Effector memory CD4-positive, alpha-beta T cell (primary cell): ENCODE measurements at places on chromosomes 13 and 19.

- H3K27ac ChIP-seq: no peak overlapping the region
- no peak overlapping the region for H3K4me3 ChIP-seq
- H3K4me1 ChIP-seq: peaks cover 23% of the 10 kb centered on the region
- H3K27me3 ChIP-seq: no peaks in the 10 kb centered on the region
Measured at GRCh38 chr19:46742926-46743480, 2.9 kb upstream of the FKRP start.

DNA sequence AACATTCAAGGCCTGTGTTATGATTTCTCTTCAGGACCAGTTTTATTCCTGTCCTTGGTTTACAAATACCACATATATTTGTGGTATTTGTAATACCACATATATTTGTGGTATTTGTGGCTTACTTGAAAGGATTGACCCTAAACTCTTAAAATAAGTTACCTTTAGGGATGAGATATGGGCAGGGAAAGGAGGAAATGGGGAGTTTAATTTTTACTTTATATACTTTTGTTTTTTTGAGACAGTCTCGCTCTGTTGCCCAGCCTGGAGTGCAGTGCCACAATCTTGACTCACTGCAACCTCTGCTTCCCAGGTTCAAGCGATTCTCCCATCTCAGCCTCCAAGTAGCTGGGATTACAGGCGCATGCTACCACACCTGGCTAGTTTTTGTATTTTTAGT is 2.3 kb upstream of the TGDS start:
- no peaks in the 10 kb centered on the region for H3K27me3 ChIP-seq
- no peak overlapping the region for H3K4me3 ChIP-seq
- peaks cover 8% of the 10 kb centered on the region for H3K4me1 ChIP-seq
- H3K36me3 ChIP-seq: no peaks in the 10 kb centered on the region
- DNase-seq: no peak

GRCh38 chr19:17235971-17236777 is 9.5 kb downstream of the NR2F6 start:
- H3K36me3 ChIP-seq: no peaks in the 10 kb centered on the region
- no peak overlapping the region for H3K27ac ChIP-seq
- DNase-seq: no peak
- H3K4me3 ChIP-seq: peak overlapping the region; percentile 74
- no peaks in the 10 kb centered on the region for H3K27me3 ChIP-seq

- no peaks in the 10 kb centered on the region for H3K27me3 ChIP-seq
- no peak overlapping the region for H3K4me3 ChIP-seq
- H3K36me3 ChIP-seq: no peaks in the 10 kb centered on the region
- DNase-seq: no peak
Measured at GRCh38 chr13:51885651-51886050, 23.9 kb downstream of the CCDC70 start.

DNA sequence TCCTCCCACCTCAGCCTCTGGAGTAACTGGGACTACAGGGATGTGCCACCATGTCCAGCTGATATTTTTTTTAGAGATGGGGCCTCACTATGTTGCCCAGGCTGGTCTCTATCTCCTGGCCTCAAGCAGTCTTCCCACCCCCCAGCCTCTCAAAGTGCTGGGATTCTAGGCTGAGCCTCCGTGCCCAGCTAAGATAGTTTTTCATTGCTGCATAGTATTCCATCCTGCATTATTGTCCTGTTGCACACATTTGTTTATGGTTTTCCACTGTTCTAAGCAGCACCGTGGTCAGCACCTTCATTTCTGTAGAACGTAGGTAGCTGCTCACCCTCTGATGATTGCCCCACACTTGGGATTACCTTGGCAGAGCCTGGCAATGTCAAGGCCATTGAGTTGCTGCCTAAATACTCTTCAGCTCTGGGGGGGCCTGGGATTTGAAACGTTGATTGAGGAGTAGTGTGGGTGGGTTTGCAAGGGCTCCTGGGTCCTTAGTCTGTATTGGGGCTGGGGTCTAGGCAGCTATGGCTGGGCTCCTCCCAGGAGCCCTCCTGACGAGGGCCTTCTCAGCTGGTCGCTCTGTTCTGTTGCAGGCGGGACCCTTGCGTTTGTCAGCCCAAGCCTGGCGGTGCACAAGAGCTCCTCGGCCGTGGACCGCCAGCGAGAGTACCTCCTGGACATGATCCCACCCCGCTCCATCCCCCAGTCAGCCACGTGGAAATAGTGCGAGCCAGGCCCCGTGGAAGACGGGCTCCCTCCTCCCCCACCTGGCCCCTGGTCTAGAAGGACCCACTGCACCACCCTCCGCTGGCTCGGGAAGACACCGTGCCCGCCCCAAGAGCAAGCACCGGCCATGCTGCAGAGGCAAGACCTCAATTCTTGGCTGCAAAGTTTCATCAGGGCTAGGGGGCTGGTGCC is 10.3 kb downstream of the TSSK6 start:
- H3K4me3 ChIP-seq: no peak overlapping the region
- H3K27me3 ChIP-seq: no peaks in the 10 kb centered on the region
- DNase-seq: no peak
- no peak overlapping the region for H3K27ac ChIP-seq

DNA sequence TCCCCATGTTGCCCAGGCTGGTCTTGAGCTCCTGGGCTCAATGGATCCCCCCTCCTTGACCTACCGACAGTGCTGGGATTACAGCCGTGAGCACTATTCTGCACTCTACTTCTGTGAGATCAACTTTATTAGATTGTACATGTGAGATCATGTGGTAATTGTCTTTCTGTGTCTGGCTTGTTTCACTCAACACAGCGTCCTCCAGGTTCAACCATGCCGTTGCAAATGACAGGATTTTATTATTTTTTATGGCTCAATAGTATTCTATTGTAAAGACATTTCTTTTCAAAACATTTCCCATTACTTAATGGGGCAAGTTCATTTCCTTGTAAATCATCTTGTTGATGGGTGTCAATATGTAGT is 1.5 kb upstream of the OBI1 start:
- peaks cover 9% of the 10 kb centered on the region for H3K4me1 ChIP-seq
- no peak for DNase-seq
- no peaks in the 10 kb centered on the region for H3K36me3 ChIP-seq
- peak overlapping the region; percentile 93 for H3K4me3 ChIP-seq
- H3K27ac ChIP-seq: no peak overlapping the region
- no peaks in the 10 kb centered on the region for H3K27me3 ChIP-seq

GRCh38 chr13:112616586-112617362 is 28.8 kb upstream of the TUBGCP3 start:
- no peak for DNase-seq
- H3K36me3 ChIP-seq: no peaks in the 10 kb centered on the region
- H3K27ac ChIP-seq: no peak overlapping the region
- H3K4me3 ChIP-seq: no peak overlapping the region

DNA sequence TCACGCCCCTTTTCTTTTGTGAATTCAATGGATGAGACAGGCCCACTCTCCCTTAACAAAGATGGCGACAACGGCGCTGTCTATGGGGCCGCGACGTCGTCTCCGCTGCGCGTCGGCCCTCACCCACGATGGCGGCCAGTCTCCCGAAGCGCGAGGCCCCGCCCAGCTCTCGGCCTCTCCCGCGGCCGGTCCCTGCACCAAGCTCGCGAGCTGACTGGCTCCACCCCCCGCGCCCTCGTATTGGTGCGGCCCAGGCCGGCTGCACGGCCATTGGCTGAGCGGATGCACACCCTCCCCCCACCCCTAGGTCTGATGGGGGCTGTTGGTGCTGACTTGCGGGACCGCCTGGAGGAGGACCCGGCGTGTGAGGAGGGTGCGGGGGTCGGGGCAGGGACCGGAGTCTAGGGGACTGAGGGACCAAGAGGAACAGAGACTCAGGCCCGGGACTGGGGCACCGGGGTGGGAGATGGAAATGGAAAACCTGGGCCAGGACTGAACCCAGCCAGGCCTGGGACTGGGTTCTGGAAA is 4.8 kb downstream of the SPHK2 start:
- H3K27me3 ChIP-seq: no peaks in the 10 kb centered on the region

GRCh38 chr13:111589321-111589720 is 268.9 kb downstream of the TEX29 start:
- no peak overlapping the region for H3K4me3 ChIP-seq
- no peaks in the 10 kb centered on the region for H3K36me3 ChIP-seq
- DNase-seq: no peak
- H3K4me1 ChIP-seq: no peaks in the 10 kb centered on the region
- H3K27ac ChIP-seq: no peak overlapping the region

- H3K27ac ChIP-seq: no peak overlapping the region
- no peaks in the 10 kb centered on the region for H3K36me3 ChIP-seq
- H3K4me1 ChIP-seq: no peaks in the 10 kb centered on the region
- DNase-seq: no peak
- no peak overlapping the region for H3K4me3 ChIP-seq
- no peaks in the 10 kb centered on the region for H3K27me3 ChIP-seq
Measured at GRCh38 chr13:95571941-95572340, 19.4 kb downstream of the CLDN10 start.

- no peaks in the 10 kb centered on the region for H3K36me3 ChIP-seq
Measured at GRCh38 chr19:17357724-17358123, 19.4 kb downstream of the PLVAP start.

- no peaks in the 10 kb centered on the region for H3K36me3 ChIP-seq
- H3K4me1 ChIP-seq: no peaks in the 10 kb centered on the region
- no peaks in the 10 kb centered on the region for H3K27me3 ChIP-seq
- no peak overlapping the region for H3K4me3 ChIP-seq
- no peak overlapping the region for H3K27ac ChIP-seq
- DNase-seq: no peak
Measured at GRCh38 chr19:36160821-36161596, 8.8 kb upstream of the COX7A1 start.

GRCh38 chr13:113209336-113209758 is at the start of gene CUL4A:
Gene CUL4A (plus strand): TSS chr13:113209613. CDS start chr13:113209628, 15 bp downstream.
- peak; percentile 60 for DNase-seq
- H3K27me3 ChIP-seq: no peaks in the 10 kb centered on the region
- peak within 1 kb of the TSS; percentile 93 for H3K27ac ChIP-seq
- peak within 1 kb of the TSS; percentile 91 for H3K4me3 ChIP-seq
- H3K36me3 ChIP-seq: peaks cover 7% of the 10 kb centered on the region

DNA sequence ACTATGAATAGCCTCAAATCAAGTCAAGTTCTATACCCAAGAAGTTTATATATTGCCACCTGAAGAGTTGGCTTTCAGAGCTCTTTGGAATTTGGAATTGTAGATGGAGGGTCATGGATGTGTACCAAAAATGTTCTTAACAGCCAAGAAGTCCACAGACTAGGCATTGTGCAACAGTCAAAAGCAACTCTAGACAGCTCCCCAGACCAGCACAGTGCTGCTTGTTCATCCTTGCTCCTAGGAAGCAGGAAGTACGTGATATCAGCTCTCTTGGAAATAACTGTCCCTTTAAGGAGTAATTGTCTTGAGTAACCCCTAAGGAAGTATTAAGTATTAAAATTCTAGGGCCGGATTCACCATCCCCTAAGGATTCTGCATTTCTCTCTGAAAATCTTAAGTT is 30.7 kb upstream of the IL17D start:
- H3K4me3 ChIP-seq: no peak overlapping the region
- no peak overlapping the region for H3K27ac ChIP-seq
- H3K27me3 ChIP-seq: no peaks in the 10 kb centered on the region
- no peak for DNase-seq

DNA sequence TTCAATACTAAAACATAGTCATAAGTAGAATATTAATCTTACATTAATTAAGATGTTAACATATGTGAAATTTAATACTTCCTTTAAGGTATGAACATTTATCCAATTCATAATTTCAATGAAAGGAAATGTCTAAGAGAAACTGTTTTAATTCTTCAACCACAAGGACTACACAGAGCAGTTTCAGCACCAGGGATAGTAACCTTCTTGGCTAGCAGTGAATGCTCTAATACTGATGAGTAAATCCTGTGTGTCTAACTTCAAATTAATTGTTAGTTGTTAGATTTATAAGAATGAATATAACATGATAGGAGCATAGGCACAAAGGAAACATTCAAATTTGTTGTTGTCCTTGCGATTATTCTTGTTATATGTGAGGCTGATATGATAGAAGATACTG is 15.6 kb upstream of the NBEA start:
- H3K27ac ChIP-seq: no peak overlapping the region
- no peaks in the 10 kb centered on the region for H3K36me3 ChIP-seq
- H3K27me3 ChIP-seq: no peaks in the 10 kb centered on the region
- no peaks in the 10 kb centered on the region for H3K4me1 ChIP-seq

- no peak for DNase-seq
- H3K4me1 ChIP-seq: no peaks in the 10 kb centered on the region
- H3K4me3 ChIP-seq: no peak overlapping the region
- H3K36me3 ChIP-seq: no peaks in the 10 kb centered on the region
- no peak overlapping the region for H3K27ac ChIP-seq
Measured at GRCh38 chr13:23450340-23451046, 17.0 kb upstream of the SACS start.

GRCh38 chr13:114004420-114005205 is 30.7 kb upstream of the C13orf46 start:
- no peak overlapping the region for H3K4me3 ChIP-seq
- no peak overlapping the region for H3K27ac ChIP-seq
- H3K36me3 ChIP-seq: peaks cover 64% of the 10 kb centered on the region
- no peaks in the 10 kb centered on the region for H3K27me3 ChIP-seq
- no peak for DNase-seq
- H3K4me1 ChIP-seq: no peaks in the 10 kb centered on the region

GRCh38 chr13:109615721-109616420 is 170.5 kb downstream of the IRS2 start:
- H3K27me3 ChIP-seq: no peaks in the 10 kb centered on the region
- no peaks in the 10 kb centered on the region for H3K4me1 ChIP-seq
- DNase-seq: no peak

GRCh38 chr19:9932835-9933234 is 3.5 kb downstream of the OLFM2 start:
- H3K36me3 ChIP-seq: no peaks in the 10 kb centered on the region
- no peak overlapping the region for H3K27ac ChIP-seq
- peaks cover 17% of the 10 kb centered on the region for H3K4me1 ChIP-seq

DNA sequence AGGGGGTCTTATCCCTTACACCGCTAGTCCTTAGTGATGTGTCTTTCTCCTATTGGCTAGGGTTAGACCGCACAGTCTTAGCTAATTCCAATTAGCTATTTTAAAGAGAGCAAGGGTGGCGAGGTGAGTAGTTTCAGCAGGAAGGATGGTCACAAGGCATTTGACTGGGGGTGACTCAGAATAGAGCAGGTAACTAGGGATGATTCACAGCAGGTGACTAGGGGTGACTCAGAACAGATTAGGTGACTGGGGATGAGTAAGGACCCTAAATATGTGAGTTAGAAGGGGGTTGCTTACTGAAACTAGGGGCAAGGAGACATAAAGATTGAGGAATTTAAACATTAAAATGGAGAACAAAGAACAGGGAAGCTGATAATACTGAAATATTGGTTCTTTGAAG is 64.3 kb downstream of the ZNF66 start:
- no peaks in the 10 kb centered on the region for H3K4me1 ChIP-seq
- H3K36me3 ChIP-seq: no peaks in the 10 kb centered on the region
- H3K4me3 ChIP-seq: no peak overlapping the region
- no peak overlapping the region for H3K27ac ChIP-seq

GRCh38 chr19:18500799-18501198 is 21.1 kb downstream of the ELL start:
- no peak for DNase-seq
- H3K27ac ChIP-seq: no peak overlapping the region
- no peaks in the 10 kb centered on the region for H3K36me3 ChIP-seq
- H3K4me1 ChIP-seq: peaks cover 73% of the 10 kb centered on the region
- H3K4me3 ChIP-seq: no peak overlapping the region
- no peaks in the 10 kb centered on the region for H3K27me3 ChIP-seq

GRCh38 chr13:87884884-87885283 is 213.7 kb downstream of the SLITRK5 start:
- H3K36me3 ChIP-seq: no peaks in the 10 kb centered on the region
- no peaks in the 10 kb centered on the region for H3K27me3 ChIP-seq
- no peaks in the 10 kb centered on the region for H3K4me1 ChIP-seq
- DNase-seq: no peak
- no peak overlapping the region for H3K4me3 ChIP-seq
- H3K27ac ChIP-seq: no peak overlapping the region

GRCh38 chr13:103876571-103876970 is 810.4 kb upstream of the SLC10A2 start:
- H3K36me3 ChIP-seq: no peaks in the 10 kb centered on the region
- no peak overlapping the region for H3K4me3 ChIP-seq
- no peak for DNase-seq
